ENCODE measurements at places on chromosomes 5 and 9.

GRCh38 chr5:52579391-52579790, 208.3 kb upstream of the ITGA1 start:
- no peak for DNase-seq

GRCh38 chr5:107698286-107698685, 27.5 kb upstream of the EFNA5 start:
- no peak for DNase-seq

GRCh38 chr9:71608021-71608420, 160.3 kb downstream of the CEMIP2 start:
- DNase-seq, result no peak

DNA sequence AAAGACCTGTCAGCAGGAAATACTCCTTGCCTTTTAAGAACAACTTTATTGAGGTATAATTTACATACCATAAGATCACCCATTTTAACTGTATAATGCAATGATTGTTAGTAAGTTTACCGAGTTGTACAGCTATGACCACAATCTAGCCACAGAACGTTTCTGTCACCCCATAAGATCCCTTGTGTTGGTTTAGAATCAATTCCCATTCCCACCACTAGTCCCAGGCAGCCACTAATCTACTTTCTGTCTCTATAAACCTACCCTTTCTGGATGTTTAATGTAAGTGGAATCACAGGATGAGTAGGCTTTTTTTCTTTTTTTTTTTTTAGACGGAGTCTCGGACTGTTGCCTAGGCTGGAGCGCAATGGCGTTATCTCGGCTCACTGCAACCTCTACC, 4.4 kb downstream of the GPR107 start:
- DNase-seq, result no peak

DNA sequence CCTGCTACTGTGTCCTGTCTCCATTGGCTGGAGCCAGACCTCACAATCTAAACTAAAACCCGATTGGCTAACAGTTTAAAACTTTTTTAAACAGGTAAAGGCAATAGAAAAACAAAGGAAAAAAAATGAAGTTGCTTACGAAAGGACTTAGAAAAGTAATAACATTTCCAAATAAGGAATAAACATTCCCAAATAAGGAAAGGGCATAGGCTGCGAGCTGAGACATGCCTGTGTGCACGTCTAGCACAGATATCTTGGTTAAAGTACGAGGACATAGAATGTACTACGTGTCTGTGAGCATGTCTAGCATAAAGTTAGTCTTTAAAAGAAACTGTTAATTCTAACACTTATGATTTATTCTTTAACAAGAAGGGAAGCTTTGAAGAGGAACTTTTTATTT, 15.3 kb upstream of the FAM120A start:
- no peak for DNase-seq

GRCh38 chr5:117286813-117287212, 712.2 kb upstream of the SEMA6A start:
- no peak for DNase-seq

DNA sequence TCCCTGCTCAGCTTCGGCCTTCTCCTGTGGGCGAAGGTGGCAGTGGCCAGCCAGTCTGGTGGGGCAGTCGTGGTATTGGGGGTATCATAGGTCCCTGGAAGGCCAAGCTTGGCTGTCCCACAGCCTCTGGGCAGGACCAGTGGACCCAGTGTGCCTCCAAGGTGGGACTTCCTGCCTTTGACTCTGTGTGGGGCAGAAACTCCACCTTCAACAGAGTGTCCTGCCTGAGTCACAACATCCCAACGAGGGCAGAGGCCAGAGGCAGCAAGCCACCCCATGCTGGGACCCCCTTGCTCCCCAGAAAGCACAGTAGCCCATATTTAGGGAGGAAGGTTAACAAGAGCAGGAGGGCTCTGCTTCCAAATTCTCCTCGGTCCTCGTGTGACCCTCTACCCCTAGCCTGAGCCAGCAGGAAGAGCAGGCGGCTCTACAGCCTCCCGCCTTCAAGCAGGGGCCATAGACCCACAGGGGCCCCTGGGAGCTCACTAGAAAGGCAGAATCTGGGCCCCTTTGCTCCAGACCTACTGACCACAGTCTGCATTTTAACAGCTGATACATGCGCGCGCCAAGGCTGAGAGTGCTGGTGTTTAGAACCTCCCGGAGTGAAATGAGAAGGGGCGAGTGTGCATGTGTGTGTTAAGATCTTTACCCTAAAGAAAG, 51.6 kb upstream of the FUBP3 start:
- no peak for DNase-seq

- DNase-seq, result peak; percentile 47
Measured at GRCh38 chr5:148730942-148731898, 76.9 kb upstream of the HTR4 start.

GRCh38 chr5:43232943-43233833, 41.2 kb downstream of the NIM1K start:
- no peak for DNase-seq

DNA sequence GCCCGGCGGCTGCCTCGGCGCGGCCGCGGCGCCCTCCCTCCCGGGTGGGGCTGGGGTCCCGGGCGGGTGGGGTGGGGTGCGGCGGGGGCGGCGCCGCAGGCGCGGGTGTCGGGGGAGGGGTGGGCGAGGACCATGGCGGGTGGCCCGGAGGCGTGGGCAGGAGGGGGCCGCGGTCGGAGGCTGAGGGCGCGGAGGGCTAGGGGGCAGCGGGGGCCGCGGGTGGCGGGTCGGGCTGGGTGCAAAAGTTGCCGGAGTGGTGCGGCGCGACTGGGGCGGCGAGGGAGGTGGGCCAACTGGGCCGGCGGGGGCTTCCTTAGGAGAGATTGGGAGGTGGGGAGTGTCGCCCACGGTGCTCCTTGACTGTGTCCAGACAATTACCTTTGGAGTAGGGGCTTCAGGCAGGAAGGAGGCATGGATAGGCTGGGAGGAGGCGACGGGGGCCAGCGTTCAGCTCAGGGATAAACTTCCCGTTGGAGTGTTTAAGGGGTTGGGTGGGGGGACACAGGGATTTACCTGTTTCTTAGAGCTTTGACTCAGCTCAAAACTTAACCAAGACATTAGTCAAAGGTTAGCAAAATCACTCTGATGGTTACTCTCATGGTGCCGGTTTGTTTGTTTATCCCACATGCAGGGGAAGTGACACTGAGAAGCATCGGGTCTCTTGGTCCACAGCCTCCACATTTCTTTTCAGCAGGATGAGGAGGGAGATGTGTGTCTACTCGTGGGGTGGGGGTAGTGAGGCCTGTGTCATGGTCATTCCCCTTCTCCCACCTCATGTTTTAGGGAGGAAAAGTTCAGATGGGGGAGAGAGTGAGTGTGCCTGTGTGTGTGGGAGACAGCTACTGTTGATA, 859 bp downstream of the CSNK1G3 start:
- no peak for DNase-seq

- no peak for DNase-seq
Measured at GRCh38 chr5:89181546-89181945, 298.6 kb upstream of the MEF2C start.

DNA sequence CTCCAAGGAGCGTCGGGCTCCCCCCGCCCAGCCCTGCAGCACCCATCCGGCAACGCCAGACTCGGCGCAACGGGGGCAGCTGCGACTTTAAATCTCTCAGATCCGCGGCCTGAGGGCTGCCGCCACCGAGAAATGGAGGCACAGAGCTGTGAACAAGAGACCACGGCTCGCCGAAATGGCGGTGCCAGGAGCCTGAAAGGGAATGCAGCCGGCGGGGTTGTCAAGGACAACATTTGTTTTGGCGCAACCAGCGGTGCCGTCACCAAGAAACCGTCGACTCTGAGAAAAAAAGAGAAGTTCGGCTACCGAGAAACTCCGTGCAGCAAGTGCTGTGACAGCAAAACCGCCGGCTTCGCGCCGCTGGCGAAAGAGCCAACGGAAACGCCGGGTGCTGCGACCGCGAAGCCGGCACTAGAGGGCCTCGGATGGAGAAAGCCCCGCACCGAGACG, 2.1 kb upstream of the ANXA2R start:
- DNase-seq, result peak; percentile 63

DNA sequence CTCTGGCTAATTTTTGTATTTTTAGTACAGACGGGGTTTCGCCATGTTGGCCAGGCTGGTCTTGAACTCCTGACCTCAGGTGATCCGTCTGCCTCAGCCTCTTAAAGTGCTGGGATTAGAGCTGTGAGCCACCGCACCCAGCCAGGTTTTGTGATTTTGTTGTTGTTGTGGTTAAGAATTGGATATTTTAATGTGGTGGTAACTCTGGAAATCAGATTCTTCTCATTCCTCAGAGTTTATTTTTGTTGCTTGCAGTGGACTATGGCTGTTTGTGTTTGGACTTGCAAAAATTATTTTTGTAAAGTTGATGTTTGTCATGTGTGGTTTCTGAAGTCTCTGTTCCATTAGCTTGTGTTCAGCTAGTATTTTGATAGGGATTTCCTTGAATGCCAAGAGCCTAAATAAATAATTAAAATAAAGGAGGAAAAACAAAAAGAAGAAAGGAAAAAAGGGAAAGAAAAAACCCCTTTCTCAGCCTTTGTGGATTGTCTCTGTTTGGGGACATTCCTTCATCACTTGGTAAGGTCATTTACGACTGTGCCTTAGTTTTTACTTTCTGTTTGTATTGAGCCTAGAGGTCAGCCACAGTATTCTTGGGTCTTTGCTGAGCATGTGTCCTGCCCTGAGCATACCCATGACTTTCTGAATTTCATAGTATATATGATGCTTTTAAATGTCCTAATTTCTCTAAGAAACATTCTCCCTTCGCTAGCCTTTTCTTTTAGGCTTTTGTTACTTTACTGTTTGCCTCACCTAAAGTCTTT, 37.3 kb downstream of the PBX3 start:
- DNase-seq, result no peak

- DNase-seq, result no peak
Measured at GRCh38 chr5:179533907-179534306, 16.4 kb upstream of the RUFY1 start.

DNA sequence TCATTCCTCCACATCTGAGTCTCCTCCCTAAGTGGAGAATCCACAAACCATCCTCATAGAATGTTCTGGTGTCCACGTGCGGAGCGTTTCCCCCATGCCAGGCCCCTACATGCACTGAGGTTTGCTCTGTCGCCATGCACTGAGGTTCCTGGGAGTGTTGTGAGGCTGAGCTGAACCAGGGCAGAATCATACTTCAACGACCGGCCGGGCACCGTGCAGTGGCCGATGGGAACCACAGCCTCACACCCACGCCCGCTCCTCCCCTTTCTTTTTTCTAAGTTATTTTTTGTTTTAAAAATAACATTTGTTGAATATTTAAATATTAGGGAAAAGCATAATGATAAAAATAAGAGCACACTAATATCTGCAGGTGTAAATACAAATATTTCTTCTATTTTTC, 260.4 kb upstream of the IRX4 start:
- DNase-seq, result no peak

- DNase-seq, result no peak
Measured at GRCh38 chr9:70257991-70258691, 637 bp upstream of the SMC5 start.

DNA sequence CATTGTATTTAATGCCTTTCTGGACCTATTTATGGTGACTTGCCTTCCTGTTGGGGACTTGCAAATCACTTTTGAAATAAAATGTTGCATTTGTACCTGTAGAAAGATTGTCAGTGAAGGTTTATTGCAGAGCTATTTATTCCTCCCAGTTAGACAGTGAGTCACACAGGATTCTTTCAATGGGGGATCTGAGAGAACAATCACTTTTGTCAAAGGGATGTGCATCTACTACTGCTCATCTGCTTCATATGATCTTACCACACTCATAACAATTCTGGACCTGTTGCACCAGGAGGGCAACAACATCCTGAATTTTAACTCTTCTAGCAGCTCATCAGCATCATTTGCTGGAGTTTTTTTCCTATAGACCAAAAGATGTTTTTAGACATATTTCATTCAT, 66.8 kb downstream of the FBXL7 start:
- no peak for DNase-seq

- DNase-seq, result no peak
Measured at GRCh38 chr5:82381591-82381990, 103.4 kb upstream of the RPS23 start.

- DNase-seq, result no peak
Measured at GRCh38 chr9:92147030-92147851, 32.0 kb upstream of the SPTLC1 start.

DNA sequence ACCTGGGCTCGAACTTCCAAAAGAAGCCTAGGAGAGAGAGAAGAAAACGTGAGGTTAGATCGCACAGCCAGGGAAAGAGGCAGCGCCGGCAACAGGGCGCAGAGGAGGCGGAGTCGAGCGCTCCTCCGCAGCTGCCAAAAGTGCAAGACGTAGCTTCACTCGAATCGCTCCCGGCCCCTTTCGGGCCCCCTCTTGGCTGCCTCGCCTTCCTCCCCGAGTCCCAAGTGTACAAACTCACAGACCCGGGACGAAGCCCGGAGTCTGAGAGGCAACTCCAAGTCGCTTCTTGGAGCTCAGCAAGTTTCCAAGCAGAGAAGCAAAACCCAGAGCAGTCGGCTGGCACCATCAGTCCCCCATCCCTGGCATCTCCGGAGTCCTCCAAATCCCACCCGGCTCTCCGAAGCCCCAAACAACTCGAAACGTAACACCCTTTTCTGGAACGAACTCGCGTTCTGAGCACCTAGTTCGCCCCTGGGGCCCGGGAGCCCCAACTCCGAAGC, 1.2 kb downstream of the MIER3 start:
- DNase-seq, result no peak

- DNase-seq, result no peak
Measured at GRCh38 chr9:5360341-5360740, 20.7 kb upstream of the RLN1 start.

DNA sequence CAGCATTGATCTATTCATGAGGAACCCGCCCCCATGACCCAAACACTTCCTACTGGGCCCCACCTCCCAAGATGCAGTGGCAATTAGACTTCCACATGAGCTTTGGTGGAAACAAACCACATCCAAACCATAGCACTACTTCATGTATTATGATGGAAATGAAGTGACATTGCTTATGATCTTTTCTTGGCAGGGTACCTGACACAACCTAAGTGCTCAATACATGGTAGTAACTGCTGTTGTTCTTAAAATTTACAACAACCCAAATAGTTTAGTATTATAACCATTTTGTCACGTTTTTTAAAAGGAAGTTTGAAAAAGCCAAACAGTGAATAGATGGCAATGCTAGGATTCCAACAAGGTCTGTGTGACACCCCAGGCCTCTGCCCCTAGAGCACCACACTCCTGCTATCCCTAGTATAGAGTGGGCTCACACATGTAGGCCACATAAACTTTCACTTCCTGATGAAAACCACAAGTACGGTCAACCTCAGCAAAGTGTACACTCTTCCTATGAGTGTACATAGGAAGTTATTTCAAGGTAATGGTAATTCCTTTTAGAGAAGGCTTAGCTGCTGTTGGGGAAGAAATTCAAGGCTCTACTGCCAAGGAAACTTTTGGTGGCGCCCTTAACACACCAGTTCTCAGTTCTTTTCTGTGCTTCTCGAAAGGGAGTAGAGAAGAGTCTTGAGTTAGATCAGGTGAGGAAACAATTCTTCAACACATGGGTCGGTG, 97.6 kb downstream of the ARSB start:
- no peak for DNase-seq

GRCh38 chr5:56683281-56683680, 132.1 kb upstream of the MAP3K1 start:
- no peak for DNase-seq
